ENCODE measurements at places on chromosomes 6 and 20. TPM values are rescaled to one million over a fixed set of nuclear protein-coding genes. Genes with fewer than 3 reads are reported as not detected.

The USP49 gene
- total RNA-seq = 0.87 TPM

- DNase-seq = peak; percentile 64
These were observed 480.5 kb upstream of the ID4 start for GRCh38 chr6:19356692-19357091.

GRCh38 chr6:42637681-42638080, 73.9 kb downstream of the UBR2 start:
- DNase-seq = no peak

- no peak for DNase-seq
These were observed 23.1 kb upstream of the SMOC2 start for GRCh38 chr6:168417679-168418557.

The CALHM4 gene
- total RNA-seq = not detected

DNA sequence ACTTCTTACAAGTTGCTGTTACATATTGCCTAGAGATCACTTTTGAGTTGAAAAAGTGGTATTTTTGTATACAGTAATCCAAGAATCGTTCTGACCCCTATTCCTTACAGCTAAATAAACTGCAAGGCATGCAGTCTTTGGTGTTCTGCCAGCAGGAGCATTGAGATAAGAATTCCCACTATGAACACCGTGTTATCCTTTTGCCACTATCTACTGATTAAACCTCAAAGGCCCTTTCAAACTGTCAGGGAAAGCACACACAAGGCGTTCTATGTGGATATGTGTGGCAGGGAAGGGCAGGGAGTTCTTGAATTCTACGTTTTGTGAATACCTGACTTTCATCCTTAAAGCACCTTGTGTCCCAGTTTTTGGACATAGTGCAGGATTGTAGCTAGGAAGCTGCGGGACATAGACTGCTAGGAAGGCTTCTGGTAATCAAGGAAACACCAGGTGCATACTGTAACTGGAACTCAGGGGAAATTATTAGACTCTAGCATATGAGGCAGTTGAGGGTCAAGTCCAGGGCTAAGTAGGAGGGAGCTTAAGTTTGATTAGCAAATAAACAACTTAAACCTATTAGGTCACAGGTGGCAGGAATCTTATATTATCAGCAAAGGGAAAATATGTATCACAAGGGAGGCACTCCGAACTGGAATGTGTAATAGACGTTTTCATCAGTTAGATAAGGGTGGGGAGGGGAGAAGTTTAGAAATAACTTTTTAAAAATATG, 506.6 kb downstream of the RNF144B start:
- no peak for DNase-seq

DNA sequence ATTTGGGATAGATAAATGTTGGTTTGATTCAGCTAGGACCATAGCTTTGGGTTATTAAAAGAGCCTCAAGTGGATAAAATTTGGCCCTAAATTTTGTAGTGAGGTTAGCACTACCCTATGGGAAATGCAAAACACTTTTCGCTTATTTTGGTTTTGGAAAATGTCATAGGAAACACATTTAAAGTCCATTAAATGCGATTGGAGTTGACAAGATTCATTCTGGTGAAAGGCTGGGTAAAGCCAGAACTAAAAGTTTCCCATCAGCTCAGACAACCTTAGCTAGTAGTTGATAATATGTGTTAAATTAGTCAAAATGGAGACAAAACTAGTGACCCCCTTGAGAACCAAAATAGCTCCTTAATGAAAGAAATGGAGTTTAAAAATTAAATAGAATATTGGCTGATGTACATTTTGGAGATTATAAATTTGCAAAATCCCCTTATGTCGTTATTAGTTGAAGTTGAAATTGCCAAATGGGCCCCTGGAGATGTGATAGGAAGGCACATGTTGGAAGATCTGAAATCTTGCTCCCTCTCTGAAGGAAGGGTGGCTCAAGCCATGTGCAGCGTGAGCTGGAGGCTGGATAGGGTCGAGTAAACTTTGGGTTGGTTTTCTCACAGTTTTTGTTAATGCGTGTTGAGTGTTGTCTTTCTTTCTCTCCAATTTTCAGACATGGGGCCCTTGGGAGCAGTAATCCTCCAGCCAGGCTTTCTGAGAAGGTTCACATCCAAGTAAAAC, 72.8 kb downstream of the CD83 start:
- DNase-seq = no peak

DNA sequence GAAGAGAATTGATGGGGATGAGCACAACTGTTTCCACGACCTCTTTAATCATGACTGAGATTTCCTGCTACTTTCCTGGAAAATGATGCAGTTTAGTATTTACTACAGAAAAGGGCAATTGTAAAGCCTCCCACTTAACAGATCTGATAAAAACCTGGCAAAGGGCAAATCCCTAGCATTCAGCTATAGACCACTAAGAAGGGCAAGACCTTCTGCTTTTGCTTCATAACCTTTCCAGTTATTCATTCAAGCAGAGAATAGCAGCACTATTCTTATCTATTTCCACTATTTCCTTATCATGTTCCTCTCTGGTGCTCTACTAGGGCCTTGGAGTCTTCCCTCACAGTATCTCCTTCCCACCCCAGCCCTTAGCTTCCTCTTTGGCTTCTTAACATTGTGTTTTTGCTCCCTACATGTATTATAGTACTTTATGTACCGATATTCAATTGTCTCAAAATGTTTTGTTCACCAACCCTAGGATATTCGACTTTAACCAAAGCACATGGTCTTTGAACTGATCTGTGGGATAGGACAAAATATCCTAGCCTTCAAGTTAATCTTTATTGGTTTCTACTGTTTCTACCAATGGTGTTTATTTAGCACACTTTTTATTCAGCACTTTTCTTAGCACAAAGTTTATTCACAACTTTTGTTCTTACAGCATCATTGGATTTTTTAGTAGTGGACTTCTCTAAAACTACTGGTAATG, 32.7 kb upstream of the MANEA start:
- no peak for DNase-seq

DNA sequence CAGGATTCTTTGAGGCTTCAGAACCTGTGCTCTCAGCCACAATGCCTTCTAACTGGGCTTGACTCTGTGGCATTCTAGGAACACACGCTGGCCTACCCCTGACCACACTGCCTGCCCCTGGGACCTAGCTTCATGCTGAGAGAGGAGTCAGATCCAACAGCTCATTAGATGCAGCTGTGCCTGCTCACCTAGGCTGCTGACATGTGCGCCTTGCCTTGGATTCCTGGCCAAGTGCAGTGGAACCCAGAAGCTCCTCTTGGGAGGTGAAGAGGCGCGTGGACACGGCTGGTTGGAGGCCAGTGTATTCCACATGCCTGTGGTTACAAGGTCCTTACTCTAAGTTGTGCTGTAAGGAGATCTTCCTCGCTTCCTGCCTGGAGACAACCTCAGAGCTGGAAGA, 24.7 kb upstream of the KCNK16 start:
- DNase-seq = peak; percentile 29

The NRSN1 gene
- total RNA-seq = 0.15 TPM
